ENCODE measurements at places on chromosomes 13 and 19.

- DNase-seq: no peak
These were observed 1.2 kb downstream of the TPGS1 start for GRCh38 chr19:508204-509150.

DNA sequence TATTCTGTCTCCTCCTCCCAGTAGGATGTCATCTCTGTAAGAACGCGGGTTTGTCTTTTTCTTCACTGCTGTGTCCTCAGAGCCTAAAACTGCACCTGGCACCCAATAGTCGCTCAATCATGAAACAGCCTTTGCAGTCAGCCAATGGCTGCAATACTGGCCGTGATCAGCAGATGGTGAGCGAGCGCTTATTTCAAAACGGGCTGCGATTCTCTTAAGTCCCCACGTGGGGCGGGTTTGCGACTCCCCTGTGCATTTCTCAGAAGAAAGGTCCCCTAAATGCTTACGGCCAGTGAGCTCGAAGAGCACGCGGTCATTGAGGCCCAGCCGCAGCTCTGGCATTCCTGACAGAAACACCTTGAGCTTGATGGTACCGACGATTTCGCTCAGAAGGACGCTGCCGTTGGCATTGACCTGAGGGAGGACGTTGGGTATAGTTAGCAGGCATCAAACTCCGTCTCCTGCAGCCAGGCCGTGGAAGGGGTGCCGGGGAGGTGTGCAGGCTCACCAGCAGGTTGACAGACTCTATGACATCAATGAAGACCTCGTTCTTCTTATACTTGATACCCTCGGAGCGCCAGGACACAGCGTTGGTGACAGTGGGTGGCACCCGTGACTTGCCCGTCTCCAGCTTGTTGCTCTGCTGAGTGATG lies 6.0 kb downstream of the AP1M2 start:
- peak; percentile 92 for DNase-seq

DNA sequence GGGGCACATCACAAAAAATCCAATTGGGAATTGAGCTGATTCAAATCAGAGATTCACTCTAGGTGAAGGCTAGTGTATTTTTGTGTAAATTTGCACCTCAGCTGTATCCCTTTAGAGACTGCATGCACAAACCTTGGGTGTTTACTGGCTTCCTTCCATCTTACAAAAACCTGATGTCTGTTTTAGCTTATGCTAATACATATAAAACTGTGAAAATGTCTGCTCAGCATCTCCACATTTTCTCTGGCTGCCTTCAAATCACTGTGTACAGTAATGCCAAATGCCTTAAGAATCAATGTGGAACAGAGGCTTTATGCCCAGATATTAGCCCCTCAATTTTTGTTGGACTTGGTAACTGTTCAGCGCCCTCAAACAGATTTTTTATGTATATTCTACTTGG lies 675.8 kb upstream of the SLITRK6 start:
- no peak for DNase-seq

- no peak for DNase-seq
These were observed 13.9 kb downstream of the C3 start for GRCh38 chr19:6706633-6706958.

- no peak for DNase-seq
These were observed 937 bp downstream of the ZNF841 start for GRCh38 chr19:52094526-52095130.

DNA sequence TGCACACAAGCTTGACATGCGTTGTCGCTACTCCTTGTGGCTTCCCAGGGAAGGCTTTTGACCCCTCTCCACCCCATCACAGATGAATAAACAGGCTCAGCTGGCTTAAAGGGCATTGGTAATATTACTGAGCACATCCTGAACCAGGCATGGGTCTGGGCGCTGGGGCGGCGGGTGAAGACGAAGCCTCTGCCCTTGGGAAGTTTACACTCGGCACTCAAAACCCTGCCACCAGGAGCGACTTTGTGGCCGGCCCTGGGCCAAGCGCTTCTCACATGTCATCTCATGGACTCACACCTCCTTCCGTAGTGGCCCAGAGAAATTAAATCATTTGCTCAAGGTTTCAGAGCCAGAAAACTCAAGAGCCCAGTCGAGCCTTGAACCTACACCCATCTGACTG lies 32.6 kb upstream of the ASF1B start:
- DNase-seq: no peak

DNA sequence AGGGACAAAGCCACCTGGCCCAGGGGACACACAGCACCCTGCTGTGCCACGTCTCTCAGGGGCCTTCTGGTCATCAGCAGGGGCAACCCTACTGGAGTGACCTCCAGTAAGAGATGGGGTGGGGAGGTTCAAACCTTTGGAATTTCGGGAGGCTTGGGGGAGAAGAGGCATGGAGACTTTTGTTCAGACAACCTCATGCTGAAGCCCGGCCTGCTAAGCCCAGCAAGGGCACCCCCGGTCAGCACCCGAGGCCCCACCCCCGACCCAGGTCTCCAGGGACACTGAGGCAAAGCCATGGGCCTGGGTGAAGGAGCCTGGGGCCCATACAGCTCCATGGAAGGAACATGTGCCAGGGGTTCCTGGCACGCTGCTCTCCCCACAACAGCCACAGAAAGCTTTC lies 23.3 kb downstream of the ZNF787 start:
- no peak for DNase-seq

DNA sequence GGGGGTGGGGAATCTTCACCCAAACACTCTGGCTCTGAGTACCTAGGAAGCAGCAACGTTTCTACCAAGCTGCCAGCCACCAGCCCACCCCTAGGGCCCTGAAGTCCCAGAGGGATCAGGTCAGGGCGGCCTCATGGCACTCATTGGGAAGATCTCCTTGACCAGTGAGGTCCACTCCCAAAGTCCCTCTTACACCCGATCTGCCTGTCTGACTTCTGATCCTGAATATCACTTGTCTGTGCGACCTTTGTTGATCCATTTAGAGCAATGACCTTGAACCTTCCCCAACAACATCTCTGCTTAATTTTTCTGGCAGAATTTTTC lies 2.1 kb upstream of the GNA15 start:
- no peak for DNase-seq

GRCh38 chr13:73278186-73278585 lies 219.4 kb downstream of the KLF5 start:
- no peak for DNase-seq
